ENCODE measurements at places on chromosomes 1 and 21.

DNA sequence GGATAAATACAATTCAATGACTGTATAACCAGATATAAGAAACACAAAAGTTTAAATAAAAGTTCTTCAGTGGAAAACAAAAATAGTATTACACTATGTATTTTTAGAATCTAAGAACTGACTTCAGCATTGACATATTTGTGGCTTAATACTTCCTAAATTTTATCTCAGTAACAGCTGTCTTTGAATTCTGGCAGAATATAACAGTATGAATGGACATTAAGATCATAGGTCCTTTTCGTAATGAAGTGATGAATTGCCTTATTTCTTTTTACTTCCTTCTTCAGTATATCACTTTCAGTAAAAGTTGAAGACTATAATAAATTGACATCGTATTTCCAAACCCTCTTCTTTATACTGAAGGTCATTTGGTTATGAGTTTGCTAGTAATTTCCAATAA, 1030.0 kb downstream of the MRPL39 start:
- no peak for DNase-seq

DNA sequence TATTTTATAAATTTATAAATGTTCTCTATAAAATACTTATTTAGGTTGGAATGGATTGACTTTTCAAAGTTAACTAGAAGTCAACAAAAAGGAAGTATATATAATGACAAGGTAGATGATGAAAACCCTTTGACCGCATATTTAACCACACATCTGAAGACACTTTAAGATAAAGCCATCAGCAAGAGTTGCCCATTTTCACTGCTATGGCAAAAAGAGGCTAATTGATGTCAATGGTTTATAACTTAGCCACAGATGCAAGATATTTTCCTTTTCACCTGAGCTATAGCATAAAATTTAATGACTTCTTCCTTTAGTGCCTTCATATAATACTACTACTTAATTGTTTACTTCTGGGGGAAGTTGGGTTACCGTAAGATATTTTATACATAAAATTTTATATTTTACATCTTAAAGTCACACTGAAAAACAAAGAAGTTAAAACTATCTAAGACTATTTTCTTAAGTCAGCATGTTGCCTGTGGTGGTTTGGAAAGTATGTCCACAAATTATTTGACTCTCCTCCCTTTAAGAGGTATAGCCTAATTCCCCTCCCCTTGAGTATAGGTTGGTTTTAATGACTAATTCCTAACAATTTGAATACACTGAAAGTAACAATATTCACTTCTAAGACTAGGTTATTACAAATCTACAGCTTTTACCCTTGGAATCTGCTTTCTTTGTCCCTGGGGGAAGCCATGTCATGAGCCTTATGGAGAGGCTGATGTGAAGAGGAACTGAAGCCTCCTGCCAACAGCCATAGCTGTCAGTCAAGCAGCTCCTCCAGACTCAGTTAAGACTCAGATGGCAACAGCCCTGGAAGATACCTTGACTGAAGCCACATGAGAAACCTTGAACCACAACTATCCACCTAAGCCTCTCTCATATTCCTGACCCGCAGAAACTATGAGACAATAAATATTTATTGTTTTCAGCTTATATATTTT, 40.3 kb upstream of the LRRC8B start:
- DNase-seq, result no peak

- DNase-seq, result no peak
Measured at GRCh38 chr1:233904633-233905415, at the start of gene SLC35F3. Gene SLC35F3, plus strand, starts transcription at chr1:233904676.

GRCh38 chr1:168834225-168834872, 105.3 kb upstream of the DPT start:
- no peak for DNase-seq

- no peak for DNase-seq
Measured at GRCh38 chr1:214271174-214271858, 9.6 kb upstream of the SMYD2 start.

DNA sequence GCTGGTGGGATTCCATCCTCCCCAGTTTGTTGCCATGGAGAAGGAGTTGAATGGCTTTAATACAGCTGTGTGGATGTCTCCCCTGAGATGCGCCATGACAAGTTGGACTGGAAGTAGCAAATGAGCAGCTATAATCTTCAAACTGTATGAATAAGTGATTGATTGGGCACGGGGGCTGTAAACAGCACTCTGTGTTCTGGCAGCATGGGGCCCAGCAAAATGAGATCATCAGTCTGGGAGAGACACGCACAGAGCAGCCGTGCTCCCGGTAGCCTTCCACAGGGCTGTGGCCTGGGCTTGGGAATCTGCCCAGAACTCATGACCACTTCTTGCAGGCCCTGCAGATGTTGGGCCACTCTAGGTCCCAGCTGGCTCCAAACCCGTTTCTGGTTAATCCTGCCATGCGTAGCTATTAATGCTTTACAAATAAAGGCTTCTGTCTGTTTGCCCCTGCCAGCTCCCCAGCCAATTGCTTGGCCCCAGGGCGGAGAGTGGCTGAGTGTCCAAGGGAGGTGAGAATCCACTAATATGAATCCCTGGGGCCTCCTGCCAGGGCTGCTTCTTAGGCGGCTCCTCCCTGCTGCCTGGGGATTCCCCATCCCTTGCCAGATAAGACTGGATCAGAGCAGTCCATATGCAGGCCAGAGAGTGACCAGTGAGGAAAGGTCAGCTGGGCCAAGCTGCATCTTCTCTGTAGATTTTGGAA, 642.9 kb downstream of the AJAP1 start:
- DNase-seq, result no peak

- DNase-seq, result no peak
Measured at GRCh38 chr21:32184485-32184884, 94.4 kb downstream of the MIS18A start.

DNA sequence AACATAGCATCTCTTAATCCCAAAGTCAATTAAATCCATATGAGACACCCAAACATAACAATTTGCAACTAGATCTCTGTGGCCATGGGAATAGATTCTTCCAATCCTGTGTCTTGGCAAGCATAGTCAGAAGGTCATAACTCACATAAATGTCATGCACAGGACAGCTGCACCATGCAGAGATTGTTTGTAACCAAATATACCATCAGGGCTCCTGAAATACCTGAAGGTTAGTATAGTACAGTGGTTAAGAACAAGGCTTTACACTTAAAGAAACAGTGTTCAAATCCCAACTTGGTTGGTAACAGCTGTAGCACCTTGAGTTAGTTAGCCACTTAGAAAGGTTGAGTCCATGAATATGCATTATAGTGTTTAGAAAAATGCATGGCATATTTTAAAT, 82.6 kb upstream of the CCDC190 start:
- no peak for DNase-seq

GRCh38 chr1:60765204-60765603, 317.2 kb upstream of the NFIA start:
- no peak for DNase-seq

GRCh38 chr1:247322849-247323586, 8.6 kb downstream of the ZNF496 start:
- no peak for DNase-seq

Data from central memory CD4-positive, alpha-beta T cell (primary cell).